Breast epithelium (tissue), 4 donors: ENCODE measurements at places on chromosomes 1 and 21.

DNA sequence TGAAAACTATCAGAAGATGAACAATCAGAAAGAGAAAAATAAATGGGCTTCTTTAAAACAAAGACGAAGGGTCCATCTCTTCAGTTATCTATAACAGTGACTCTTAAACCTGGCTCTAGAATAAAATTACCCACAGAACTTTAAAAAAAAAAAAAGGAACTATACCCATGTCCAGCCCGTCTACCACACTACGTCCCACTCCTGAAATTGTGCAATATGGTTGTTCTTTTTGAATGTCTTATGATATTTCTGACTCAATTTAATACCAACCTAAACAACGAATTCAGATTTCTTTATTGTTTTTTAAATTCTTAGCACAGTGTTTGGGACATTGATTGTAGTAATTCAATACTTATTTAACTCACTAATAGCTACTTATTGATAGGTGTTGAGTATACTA lies 246.3 kb downstream of the DPYD start:
- no peaks in the 10 kb centered on the region for H3K4me1 ChIP-seq
- DNase-seq, result no peak
- H3K36me3 ChIP-seq, result no peaks in the 10 kb centered on the region
- H3K27me3 ChIP-seq, result no peaks in the 10 kb centered on the region
- no peak overlapping the region for H3K27ac ChIP-seq
- no peak overlapping the region for H3K4me3 ChIP-seq

GRCh38 chr21:38487901-38488639 lies 10.2 kb downstream of the ERG start:
- no peaks in the 10 kb centered on the region for H3K36me3 ChIP-seq
- no peak overlapping the region for H3K27ac ChIP-seq
- no peak overlapping the region for H3K4me3 ChIP-seq

DNA sequence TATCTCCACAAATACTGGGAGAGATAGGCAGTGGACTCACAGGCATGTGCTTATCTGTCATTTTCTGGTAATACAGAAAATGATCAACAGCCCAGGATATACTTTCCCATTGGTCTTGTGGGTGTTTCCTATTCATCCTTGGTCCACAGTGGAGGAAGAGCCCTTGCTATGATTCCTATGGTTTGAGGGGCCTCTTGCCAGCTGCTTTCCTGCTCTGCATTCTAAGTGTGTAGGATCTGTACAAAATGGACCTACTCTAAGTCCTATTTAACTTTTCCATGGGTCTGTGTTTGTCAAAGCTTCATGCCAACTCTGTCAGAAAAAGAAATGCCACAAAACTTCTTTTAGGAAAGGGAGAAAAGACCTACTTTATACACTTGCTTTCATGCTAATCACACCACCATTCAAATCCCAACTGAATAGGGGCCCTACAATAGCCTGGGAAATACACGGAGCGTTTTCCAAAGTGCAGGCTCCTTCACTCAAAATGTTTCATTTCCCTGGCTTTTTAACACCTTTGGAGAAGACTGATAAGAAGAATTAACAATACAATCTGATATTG lies 16.4 kb downstream of the PLPP3 start:
- H3K27ac ChIP-seq, result no peak overlapping the region
- DNase-seq, result no peak
- no peaks in the 10 kb centered on the region for H3K4me1 ChIP-seq
- H3K4me3 ChIP-seq, result no peak overlapping the region

DNA sequence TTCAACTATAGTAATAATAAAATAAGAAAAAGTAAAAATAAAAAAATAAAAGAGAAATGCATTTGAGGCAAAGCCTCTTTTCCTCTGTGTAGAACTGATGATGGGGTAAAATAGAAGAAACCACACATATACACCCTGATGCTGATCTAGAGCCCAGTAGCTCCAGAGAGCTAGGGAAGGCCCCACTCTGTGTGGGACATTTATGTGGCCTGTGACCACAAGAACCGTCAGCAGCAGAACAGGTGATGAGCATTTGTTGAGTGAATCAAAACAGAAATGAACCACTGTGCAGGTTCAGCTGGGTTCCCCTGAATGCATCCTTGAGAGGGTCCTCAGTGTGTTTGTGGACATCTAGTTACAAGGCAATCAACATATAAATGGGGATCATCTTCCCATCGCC lies 221.8 kb upstream of the HOOK1 start:
- no peaks in the 10 kb centered on the region for H3K4me1 ChIP-seq
- no peak for DNase-seq
- H3K27ac ChIP-seq, result no peak overlapping the region
- H3K36me3 ChIP-seq, result no peaks in the 10 kb centered on the region
- no peaks in the 10 kb centered on the region for H3K27me3 ChIP-seq

GRCh38 chr1:77202751-77203150 lies 16.5 kb downstream of the PIGK start:
- H3K36me3 ChIP-seq, result no peaks in the 10 kb centered on the region
- no peak for DNase-seq
- no peak overlapping the region for H3K4me3 ChIP-seq
- H3K27ac ChIP-seq, result no peak overlapping the region
- no peaks in the 10 kb centered on the region for H3K4me1 ChIP-seq

GRCh38 chr1:54815086-54815876 lies 14.2 kb upstream of the TTC22 start:
- no peak overlapping the region for H3K27ac ChIP-seq
- no peak overlapping the region for H3K4me3 ChIP-seq
- H3K36me3 ChIP-seq, result no peaks in the 10 kb centered on the region
- H3K27me3 ChIP-seq, result no peaks in the 10 kb centered on the region

GRCh38 chr1:31697369-31697984 lies 6.3 kb downstream of the COL16A1 start:
- H3K27me3 ChIP-seq, result no peaks in the 10 kb centered on the region
- H3K4me3 ChIP-seq, result no peak overlapping the region

DNA sequence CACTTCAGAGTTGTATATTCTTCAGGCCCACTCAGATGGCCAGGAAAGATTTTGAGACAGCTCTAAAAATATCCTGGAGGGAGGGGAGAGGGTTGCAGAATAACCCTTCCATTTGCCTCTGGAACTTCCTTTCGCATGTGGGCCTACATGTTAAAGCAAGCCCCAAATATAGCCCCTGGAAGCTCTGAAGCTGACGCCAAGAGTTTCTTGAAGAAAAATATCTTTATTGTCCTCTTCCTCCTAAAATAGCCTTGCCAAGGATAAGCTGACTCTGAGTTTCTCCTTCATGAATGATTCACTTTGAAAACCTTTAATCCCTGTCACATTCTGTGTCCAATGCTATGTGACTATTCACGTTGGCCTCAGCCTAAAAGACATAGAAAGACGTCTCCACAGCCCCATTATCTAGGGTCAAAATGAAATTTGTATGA lies 6.4 kb downstream of the C1orf116 start:
- no peak for DNase-seq
- no peaks in the 10 kb centered on the region for H3K36me3 ChIP-seq
- H3K4me3 ChIP-seq, result no peak overlapping the region
- no peaks in the 10 kb centered on the region for H3K4me1 ChIP-seq

DNA sequence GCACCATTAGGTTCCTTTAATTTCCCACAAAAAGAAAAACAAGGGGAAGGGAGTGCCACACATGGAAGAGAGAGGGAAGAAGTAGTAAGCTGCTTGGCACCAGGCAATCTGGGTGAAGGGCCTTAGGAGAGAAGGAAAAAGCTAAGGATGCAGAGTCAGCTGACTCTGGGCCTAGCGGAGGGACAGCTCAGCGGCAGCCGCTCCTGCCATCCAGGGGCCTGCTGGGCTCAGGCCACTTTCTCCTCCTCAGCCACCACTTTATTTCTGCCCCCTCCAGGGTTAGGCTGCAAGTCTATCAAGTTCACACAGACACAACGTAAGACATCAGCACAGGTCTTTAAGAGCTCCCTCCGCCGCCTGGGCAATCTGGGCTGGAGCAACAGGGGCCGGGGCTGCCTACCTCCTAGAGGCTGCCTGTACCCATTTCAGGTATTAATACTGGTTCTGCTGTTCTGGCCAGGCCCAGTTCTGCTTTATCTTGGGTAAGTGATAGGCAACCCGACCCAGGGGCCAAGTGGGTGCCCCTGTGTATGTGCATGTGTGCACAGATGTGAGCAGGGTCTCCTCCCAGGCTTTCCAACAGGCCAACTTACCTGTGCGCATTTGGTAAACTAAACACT lies 53.6 kb downstream of the SLC45A1 start:
- H3K4me3 ChIP-seq, result no peak overlapping the region
- peak overlapping the region; percentile 44 for H3K27ac ChIP-seq
- no peak for DNase-seq
- H3K27me3 ChIP-seq, result no peaks in the 10 kb centered on the region

DNA sequence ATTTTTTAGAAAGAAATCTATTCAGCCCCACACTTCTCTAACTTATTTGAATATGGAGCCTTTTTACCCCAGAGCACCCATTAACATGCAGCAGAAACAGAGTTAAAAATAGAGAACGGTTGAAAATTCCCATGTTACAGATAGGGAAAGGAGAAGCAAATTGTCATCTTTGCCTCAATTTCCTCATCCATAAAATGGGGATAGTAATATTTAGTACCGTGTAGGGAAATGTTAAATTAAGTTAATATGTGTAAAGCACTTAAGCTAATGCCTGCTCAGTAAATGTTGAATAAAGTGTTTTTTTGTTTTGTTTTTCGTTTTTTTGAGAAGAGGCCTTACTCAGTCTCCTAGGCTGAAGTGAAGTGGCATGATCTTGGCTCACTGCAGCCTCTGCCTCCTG lies 50.3 kb downstream of the NAV1 start:
- H3K27ac ChIP-seq, result no peak overlapping the region
- H3K4me1 ChIP-seq, result peaks cover 10% of the 10 kb centered on the region
- H3K36me3 ChIP-seq, result no peaks in the 10 kb centered on the region
- no peak for DNase-seq
- H3K4me3 ChIP-seq, result no peak overlapping the region

GRCh38 chr1:175493321-175494010 lies 249.9 kb downstream of the TNR start:
- no peaks in the 10 kb centered on the region for H3K36me3 ChIP-seq
- no peaks in the 10 kb centered on the region for H3K27me3 ChIP-seq
- H3K27ac ChIP-seq, result no peak overlapping the region

GRCh38 chr1:227798078-227798802 lies 17.2 kb upstream of the PRSS38 start:
- H3K27me3 ChIP-seq, result no peaks in the 10 kb centered on the region
- no peak overlapping the region for H3K4me3 ChIP-seq
- peaks cover 14% of the 10 kb centered on the region for H3K4me1 ChIP-seq
- H3K36me3 ChIP-seq, result no peaks in the 10 kb centered on the region

- DNase-seq, result no peak
- H3K36me3 ChIP-seq, result no peaks in the 10 kb centered on the region
- no peaks in the 10 kb centered on the region for H3K27me3 ChIP-seq
Measured at GRCh38 chr21:31326522-31327242, 17.4 kb downstream of the TIAM1 start.

GRCh38 chr1:64337926-64338325 lies 132.0 kb upstream of the CACHD1 start:
- H3K27ac ChIP-seq, result no peak overlapping the region
- H3K36me3 ChIP-seq, result no peaks in the 10 kb centered on the region
- no peak overlapping the region for H3K4me3 ChIP-seq
- no peaks in the 10 kb centered on the region for H3K4me1 ChIP-seq

- H3K4me3 ChIP-seq, result no peak overlapping the region
- no peak overlapping the region for H3K27ac ChIP-seq
- no peak for DNase-seq
- H3K36me3 ChIP-seq, result no peaks in the 10 kb centered on the region
- no peaks in the 10 kb centered on the region for H3K4me1 ChIP-seq
- no peaks in the 10 kb centered on the region for H3K27me3 ChIP-seq
Measured at GRCh38 chr1:175629318-175629694, 114.1 kb downstream of the TNR start.

GRCh38 chr1:83794384-83794783 lies 204.5 kb downstream of the TTLL7 start:
- DNase-seq, result no peak
- H3K27me3 ChIP-seq, result no peaks in the 10 kb centered on the region
- no peak overlapping the region for H3K4me3 ChIP-seq
- no peaks in the 10 kb centered on the region for H3K4me1 ChIP-seq
- H3K27ac ChIP-seq, result no peak overlapping the region
- no peaks in the 10 kb centered on the region for H3K36me3 ChIP-seq

GRCh38 chr1:159856576-159856975 lies 5.9 kb downstream of the VSIG8 start:
- H3K4me1 ChIP-seq, result no peaks in the 10 kb centered on the region
- DNase-seq, result no peak
- no peak overlapping the region for H3K27ac ChIP-seq
- no peak overlapping the region for H3K4me3 ChIP-seq
- H3K36me3 ChIP-seq, result no peaks in the 10 kb centered on the region
- no peaks in the 10 kb centered on the region for H3K27me3 ChIP-seq

- no peaks in the 10 kb centered on the region for H3K27me3 ChIP-seq
- DNase-seq, result no peak
- H3K27ac ChIP-seq, result no peak overlapping the region
- H3K4me3 ChIP-seq, result no peak overlapping the region
- no peaks in the 10 kb centered on the region for H3K4me1 ChIP-seq
Measured at GRCh38 chr1:161949548-161949947, 74.1 kb downstream of the OLFML2B start.

- H3K27ac ChIP-seq, result no peak overlapping the region
- no peak for DNase-seq
- no peaks in the 10 kb centered on the region for H3K4me1 ChIP-seq
- H3K4me3 ChIP-seq, result no peak overlapping the region
Measured at GRCh38 chr1:19628879-19629278, 15.2 kb upstream of the NBL1 start.

DNA sequence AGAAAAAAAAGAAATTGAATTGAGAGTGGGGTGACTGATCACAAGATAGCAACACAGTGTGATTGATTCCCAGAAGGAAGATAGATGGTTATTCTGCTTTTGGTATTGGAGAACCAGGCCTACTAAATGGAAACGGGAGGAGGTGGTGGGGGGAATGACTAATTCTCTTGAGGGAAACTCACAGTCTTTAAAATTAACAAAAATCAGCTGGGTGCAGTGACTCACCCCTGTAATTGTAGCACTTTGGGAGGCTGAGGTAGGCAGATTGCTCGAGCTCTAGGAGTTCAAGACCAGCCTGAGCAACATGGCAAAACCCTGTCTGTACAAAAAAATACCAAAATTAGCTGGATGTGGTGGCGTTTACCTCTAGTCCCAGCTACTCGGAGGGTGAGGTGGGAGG lies 134.6 kb upstream of the PDE4B start:
- no peak for DNase-seq
- H3K27me3 ChIP-seq, result no peaks in the 10 kb centered on the region
- H3K36me3 ChIP-seq, result no peaks in the 10 kb centered on the region
- no peak overlapping the region for H3K27ac ChIP-seq
- no peaks in the 10 kb centered on the region for H3K4me1 ChIP-seq

GRCh38 chr1:159141584-159142390 lies 29.6 kb upstream of the CADM3 start:
- no peak overlapping the region for H3K4me3 ChIP-seq
- no peak overlapping the region for H3K27ac ChIP-seq
- H3K27me3 ChIP-seq, result peaks cover 38% of the 10 kb centered on the region
- H3K4me1 ChIP-seq, result no peaks in the 10 kb centered on the region
- DNase-seq, result no peak
- H3K36me3 ChIP-seq, result no peaks in the 10 kb centered on the region

- no peak overlapping the region for H3K4me3 ChIP-seq
- H3K36me3 ChIP-seq, result no peaks in the 10 kb centered on the region
- no peaks in the 10 kb centered on the region for H3K27me3 ChIP-seq
- H3K27ac ChIP-seq, result no peak overlapping the region
- no peak for DNase-seq
Measured at GRCh38 chr1:159951551-159951950, 2.5 kb downstream of the SLAMF9 start.
